GM10248 (cell line): ENCODE measurements at places on chromosomes 2 and 18.

DNA sequence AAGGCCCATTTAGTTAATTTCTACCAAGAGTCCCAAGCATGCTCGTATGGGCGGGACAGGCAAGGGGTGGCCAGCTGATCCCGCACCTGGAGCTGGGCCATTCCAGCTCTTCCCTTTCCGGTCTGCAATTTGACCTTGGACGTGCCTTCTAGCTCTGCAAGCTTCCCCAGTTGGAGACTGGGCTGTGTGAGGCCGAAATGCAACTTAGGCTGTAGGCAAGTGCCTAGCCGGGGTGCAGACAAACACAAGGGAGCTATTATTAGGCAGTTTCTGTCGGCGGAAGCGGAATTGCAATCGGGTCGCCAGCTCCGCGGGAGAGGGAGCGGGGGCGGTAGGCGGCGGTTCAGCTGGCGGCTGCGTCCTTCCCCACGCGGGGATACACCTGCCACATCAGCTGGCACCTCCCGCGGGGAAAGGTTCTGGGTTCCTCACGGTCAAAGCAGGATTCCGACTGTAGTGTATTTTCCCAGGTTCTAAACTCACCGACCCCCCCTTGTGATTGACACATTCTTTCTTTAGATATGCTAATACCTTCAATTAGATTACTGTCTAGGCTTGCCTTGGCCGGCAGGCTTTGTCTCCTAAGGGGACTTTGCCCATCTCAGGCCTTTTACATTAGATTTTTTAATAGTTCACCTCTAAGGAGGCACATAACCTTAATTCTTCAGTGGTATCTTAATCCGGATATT, 17.1 kb upstream of the ZNF532 start:
- no peak for DNase-seq

GRCh38 chr2:205483095-205483494, 199.2 kb upstream of the NRP2 start:
- DNase-seq: no peak

DNA sequence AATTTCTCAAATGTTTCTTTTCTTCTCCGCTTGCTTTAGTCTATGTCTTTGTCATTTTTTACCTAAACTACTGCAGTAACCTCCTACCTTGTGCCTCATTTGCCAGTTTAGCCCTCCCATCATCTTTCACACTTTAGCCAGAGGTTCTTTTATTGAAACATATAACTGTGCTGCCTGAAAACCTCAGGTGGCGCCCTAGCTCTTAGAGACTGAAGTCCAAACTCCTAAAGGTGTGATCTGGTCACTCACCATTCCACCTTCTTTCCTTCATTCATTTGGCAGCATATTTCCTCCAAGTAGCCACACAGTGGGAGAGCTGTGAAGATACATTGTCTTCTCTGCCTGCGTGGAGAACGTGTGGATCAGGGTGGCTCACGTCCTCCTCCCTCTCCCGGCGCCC, 98.2 kb upstream of the MAPRE2 start:
- no peak for DNase-seq

DNA sequence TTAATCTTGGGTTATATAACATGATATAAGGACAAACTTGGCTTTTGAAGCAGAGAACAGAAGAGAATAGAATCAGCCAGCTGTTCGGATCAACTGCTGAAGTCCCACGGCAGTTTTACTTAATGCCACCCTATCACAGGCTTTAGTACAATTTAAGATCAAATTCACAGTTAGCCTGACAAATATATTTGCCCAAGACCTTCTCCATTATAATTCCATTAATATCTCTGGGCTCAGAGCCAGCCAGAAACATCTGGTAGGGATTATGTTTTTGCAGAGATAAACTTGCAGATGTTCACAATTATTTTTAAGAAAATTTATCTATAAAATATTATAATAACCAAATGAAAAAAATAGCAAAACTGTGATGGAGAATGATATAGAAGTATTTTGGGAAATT, 381.4 kb downstream of the RAD51AP2 start:
- DNase-seq: no peak

- no peak for DNase-seq
Observed at GRCh38 chr2:238445409-238446190, 18.9 kb downstream of the ASB1 start.

DNA sequence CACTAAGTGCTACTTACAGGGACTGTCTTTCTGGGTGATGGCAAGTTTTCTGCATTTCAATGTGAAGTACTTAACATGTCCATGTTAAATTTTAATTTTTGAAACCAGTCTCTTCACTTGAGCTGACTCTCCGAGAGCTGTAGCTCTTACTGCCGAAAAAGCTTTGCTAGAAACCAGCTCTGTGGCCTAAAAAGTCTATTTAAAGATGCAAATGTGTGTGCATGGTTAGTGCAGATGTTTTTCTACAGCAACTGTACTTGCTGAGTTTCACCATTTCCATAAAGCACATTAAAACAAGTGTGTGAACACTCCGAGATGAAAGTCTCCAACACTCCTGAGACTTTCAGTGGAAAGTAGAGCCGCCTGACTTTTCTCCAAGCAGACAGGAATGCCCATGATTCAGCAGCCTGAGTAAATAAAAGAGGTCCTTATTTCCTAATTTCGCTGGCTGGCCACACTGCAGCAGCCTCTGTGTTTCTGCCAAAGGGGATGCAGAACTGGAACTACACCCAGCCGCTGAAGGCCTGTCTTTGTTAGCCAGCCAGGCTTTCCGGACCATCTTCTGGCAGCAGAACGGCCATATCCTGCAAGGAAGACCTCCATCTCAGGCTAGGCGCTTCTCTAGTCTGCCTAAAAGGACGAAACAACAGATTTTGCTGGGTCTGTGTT, 121.2 kb downstream of the ZNF521 start:
- no peak for DNase-seq

GRCh38 chr2:40480073-40480472, 28.2 kb upstream of the SLC8A1 start:
- DNase-seq: no peak

DNA sequence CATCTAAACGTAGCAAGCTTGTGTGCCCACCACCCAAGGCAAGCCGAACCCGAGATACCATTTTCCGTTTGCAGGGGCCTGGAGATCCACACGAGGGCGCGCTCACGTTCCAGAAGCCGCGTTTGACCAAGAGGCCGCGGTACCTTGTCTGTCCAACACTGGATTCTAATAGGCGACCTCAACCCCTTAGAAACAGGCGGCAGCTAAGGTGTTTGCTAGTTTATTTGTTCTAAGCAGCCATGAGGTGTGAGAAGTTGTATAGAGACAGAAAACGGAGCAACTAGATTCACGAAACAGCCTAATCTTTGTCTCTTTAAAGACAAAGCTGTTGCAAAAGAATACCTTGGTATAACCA, 4.2 kb downstream of the HOXD11 start:
- peak; percentile 57 for DNase-seq

- DNase-seq: peak; percentile 75
Observed at GRCh38 chr2:134739879-134740301, 21.1 kb upstream of the TMEM163 start.

DNA sequence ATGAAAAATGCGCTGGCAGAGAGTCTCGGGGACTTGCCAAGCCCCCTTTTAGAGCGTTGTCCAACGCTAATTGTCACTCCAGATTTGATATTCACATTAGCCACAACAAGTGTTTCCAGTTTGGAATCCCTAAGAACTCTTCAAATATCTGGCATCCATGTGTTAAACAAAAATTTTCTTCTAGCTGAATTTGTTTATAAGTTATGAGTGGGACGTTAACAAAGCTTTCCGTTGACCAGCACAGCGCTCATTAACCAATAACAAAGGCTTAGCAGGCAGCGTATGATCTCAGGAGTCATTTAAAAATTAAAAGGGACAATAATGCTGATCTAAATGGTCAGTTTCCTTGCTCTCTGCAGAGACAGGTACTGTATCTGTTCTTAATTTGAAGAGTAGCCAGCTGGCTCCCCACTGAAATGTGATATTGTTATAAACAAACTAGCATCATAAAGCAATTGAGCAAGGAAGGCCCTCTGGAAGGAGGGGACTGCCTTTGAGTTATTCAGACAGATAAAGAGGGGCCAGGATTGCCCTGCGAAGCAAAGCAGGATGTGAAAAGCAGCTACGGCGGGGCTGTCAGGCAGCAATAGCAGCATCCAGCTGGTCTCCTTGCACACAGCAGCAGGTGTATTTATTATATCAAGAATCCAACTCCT, 337.2 kb upstream of the SALL3 start:
- DNase-seq: no peak
